ENCODE measurements at places on chromosomes 16 and 17. TPM values are rescaled to one million over a fixed set of nuclear protein-coding genes. Genes with fewer than 3 reads are reported as not detected.

The NPIPA3 gene
- polyA plus RNA-seq = 1.3 TPM

The KRT38 gene
- 0.07 TPM for polyA plus RNA-seq

The NRN1L gene
- polyA plus RNA-seq = 0.10 TPM

GRCh38 chr17:30519707-30520106 lies 42.5 kb downstream of the GOSR1 start:
- H3K4me1 ChIP-seq = peaks cover 13% of the 10 kb centered on the region
- H3K4me3 ChIP-seq = peak overlapping the region; percentile 30
- peak; percentile 87 for DNase-seq
- peak overlapping the region; percentile 92 for H3K27ac ChIP-seq
- no peaks in the 10 kb centered on the region for H3K27me3 ChIP-seq
- peaks cover 4% of the 10 kb centered on the region for H3K36me3 ChIP-seq

GRCh38 chr17:62163847-62164246 lies 98.8 kb upstream of the MED13 start:
- H3K4me1 ChIP-seq = no peaks in the 10 kb centered on the region
- no peak for DNase-seq
- H3K4me3 ChIP-seq = no peak overlapping the region
- H3K27me3 ChIP-seq = no peaks in the 10 kb centered on the region

DNA sequence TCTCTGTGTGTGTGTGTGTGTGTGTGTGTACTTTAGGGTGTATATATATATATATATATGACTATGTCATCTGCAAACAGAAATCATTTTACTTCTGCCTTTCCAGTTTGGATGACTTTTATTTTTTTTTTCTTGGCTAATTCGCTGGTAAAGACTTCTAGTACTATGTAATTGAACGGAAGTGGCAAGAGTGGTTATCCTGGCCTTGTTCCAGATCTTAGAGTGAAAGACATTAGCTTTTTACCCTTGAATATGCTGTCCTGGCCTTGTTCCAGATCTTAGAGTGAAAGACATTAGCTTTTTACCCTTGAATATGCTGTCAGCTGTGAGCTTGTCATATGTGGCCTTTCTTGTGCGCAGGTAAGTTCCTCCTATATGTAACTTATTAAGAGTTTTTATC lies 72.7 kb upstream of the MYOCD start:
- H3K36me3 ChIP-seq = no peaks in the 10 kb centered on the region
- H3K4me3 ChIP-seq = no peak overlapping the region
- H3K27ac ChIP-seq = no peak overlapping the region
- H3K27me3 ChIP-seq = no peaks in the 10 kb centered on the region

DNA sequence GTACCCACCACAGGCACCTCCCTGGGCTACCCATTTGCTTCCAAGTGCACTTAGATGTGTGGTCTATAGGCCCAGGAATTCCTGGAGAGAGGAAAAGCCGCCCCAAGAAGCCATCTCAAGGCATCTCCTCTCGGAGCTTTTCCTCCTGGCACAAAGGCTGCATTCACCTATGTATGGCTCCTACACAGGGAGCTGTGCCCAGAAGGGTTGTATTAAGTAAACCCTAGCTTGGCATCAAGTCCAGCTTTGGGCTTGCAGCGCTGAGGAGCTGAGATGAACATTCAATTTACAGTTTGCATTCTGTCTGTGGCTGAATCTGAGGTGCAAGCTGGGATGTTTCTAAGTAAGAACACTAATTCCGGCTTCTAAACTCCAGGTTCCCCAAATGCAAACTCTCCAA lies 81.3 kb downstream of the CDYL2 start:
- DNase-seq = no peak
- no peaks in the 10 kb centered on the region for H3K4me1 ChIP-seq
- no peaks in the 10 kb centered on the region for H3K36me3 ChIP-seq
- H3K27me3 ChIP-seq = no peaks in the 10 kb centered on the region

- no peaks in the 10 kb centered on the region for H3K36me3 ChIP-seq
- peaks cover 31% of the 10 kb centered on the region for H3K4me1 ChIP-seq
- H3K4me3 ChIP-seq = no peak overlapping the region
- H3K27me3 ChIP-seq = no peaks in the 10 kb centered on the region
These were observed 210.3 kb upstream of the FOXF1 start for GRCh38 chr16:86299882-86300610.

- H3K36me3 ChIP-seq = no peaks in the 10 kb centered on the region
- no peaks in the 10 kb centered on the region for H3K27me3 ChIP-seq
- H3K27ac ChIP-seq = no peak overlapping the region
- DNase-seq = peak; percentile 93
- H3K4me3 ChIP-seq = peak overlapping the region; percentile 0
These were observed 1.9 kb upstream of the CPD start for GRCh38 chr17:30376621-30377452.

DNA sequence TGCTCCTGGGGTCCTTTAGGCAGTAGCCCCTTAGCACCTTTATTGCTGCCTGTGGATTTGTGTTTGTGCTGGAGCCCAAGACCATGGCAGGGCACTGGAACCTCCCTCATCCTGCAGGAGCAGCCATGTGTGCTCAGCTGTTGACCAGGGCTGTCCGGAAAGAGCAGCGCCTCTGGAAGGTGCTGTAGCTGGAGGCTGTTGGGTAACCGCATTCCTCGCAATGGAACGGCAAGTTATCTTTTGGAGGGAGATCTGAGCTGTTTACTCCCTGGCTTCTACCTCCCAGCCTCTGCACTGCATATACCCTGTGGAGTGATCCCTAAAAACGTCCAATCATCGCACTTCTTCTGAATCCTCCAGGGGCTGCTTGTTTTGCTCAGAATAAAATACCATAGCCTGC lies 291.0 kb downstream of the SNX29 start:
- no peak for DNase-seq
- no peak overlapping the region for H3K4me3 ChIP-seq
- H3K36me3 ChIP-seq = no peaks in the 10 kb centered on the region

DNA sequence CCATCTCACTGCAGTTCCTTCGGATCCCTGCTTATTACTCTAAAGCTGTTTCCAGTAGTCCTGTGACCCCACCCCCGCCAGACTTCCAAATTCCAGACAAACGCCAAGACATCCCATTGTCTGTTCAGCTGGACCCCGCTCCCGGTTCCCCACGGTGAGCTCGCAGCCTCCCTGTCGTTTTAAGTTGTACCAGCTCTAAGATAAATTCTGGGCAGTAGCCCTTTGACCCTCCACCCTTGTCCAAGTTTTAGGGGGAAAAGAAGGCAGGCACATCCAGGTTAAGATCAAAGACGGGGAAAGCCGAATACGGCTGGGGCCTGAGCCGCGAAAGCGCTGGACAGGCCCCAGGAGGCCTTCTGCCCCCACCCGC lies 589 bp downstream of the ARL6IP1 start:
- peak; percentile 32 for DNase-seq
- peaks cover 2% of the 10 kb centered on the region for H3K4me1 ChIP-seq
- H3K36me3 ChIP-seq = no peaks in the 10 kb centered on the region
- H3K27me3 ChIP-seq = no peaks in the 10 kb centered on the region

DNA sequence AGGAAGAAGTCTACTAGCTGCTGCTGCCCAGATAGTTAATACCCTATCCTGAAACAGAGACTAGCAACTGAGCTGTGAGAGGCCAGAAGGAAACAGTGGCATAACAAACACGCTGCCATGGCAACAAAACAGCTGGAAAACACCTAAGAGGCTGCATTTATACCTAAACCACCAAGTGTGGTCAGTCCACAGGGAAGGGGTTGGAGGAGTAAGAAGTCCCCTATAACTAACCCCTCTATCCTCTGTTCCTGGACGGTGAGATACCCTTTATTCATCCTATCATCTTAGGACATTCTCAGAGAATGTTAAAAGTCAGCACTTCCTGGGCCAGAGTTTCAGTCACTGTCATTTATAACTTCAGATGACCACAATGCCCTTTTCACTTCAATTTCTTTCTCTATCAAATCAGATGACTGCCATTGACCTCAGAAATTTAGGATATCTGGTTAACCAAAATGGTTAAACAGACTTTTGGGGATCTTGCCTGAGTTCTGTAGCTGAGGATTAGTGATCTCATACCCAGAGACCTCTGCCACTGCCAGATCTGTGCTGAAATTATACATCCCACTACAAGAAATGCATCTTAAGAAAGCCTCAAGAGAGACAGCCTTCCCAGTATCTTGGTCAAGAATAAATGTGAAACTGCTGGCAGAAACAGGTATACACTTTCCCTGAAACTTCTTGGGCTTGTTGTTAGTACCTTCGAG lies 36.2 kb downstream of the STH start:
- H3K4me3 ChIP-seq = no peak overlapping the region
- DNase-seq = no peak
- H3K4me1 ChIP-seq = no peaks in the 10 kb centered on the region
- peaks cover 23% of the 10 kb centered on the region for H3K36me3 ChIP-seq
- no peaks in the 10 kb centered on the region for H3K27me3 ChIP-seq

GRCh38 chr17:5584383-5585286 lies at the start of gene NLRP1:
TSS of gene NLRP1 (minus strand) at chr17:5584509. CDS start at chr17:5583957, 552 bp downstream.
- H3K27ac ChIP-seq = peak within 1 kb of the TSS; percentile 89
- H3K27me3 ChIP-seq = peaks cover 2% of the 10 kb centered on the region
- peaks cover 16% of the 10 kb centered on the region for H3K4me1 ChIP-seq
- H3K4me3 ChIP-seq = peak within 1 kb of the TSS; percentile 66

DNA sequence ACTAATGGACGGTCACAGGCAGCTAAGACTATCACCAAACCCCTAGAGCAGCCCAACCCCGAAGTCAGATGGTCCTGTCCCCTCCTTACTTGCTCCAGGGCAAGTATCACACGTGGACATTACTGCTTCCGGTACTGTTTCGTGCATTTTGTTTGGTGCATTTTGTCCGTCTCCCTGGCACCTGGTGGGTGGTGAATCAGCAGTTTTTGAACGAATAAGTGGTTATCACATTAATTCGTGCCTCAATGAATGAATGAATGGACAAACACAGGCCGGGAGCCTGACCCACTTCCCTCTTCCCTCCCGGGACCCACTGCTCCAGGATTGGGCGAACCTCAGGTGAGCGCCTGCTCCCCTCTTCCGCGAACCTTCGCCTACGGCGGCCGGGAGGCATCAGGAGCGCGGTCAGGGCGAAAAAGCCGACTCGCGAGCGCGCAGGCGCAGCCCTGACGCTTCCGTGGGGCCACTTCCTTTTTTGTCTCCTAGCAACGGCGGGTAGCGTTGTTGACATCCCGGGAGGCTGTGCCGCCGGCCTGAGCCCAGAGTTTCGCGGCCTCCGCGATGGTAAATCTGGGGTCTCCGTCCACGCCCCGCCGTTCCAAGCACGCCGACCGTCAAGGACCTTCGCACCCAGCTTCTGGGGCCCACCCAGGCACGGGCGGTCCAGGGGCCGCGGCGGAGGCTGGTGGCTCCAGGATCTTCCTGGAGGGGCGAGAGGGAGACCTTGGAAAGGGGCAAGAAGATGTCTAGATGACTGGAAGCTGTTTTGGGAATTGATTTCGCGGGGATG lies at the start of gene DYNLRB2:
Gene DYNLRB2, plus strand, starts transcription at position 478 of the 790 bp plus-strand sequence. Its CDS starts 84 bp downstream, at position 562.
- H3K4me1 ChIP-seq = no peaks in the 10 kb centered on the region
- no peaks in the 10 kb centered on the region for H3K36me3 ChIP-seq
- H3K27me3 ChIP-seq = no peaks in the 10 kb centered on the region

- no peak overlapping the region for H3K27ac ChIP-seq
- peak; percentile 11 for DNase-seq
- H3K4me3 ChIP-seq = no peak overlapping the region
- H3K36me3 ChIP-seq = no peaks in the 10 kb centered on the region
These were observed 19.2 kb downstream of the SGF29 start for GRCh38 chr16:28572696-28573510.

- no peaks in the 10 kb centered on the region for H3K27me3 ChIP-seq
- DNase-seq = peak; percentile 83
- no peaks in the 10 kb centered on the region for H3K36me3 ChIP-seq
- H3K4me3 ChIP-seq = peak within 1 kb of the TSS; percentile 85
- peak within 1 kb of the TSS; percentile 64 for H3K27ac ChIP-seq
These were observed at the start of the genes RPA1 and SMYD4 for GRCh38 chr17:1829592-1830257. TSS of gene RPA1 (plus strand) at chr17:1830005. CDS start at chr17:1830094, 89 bp downstream. TSS of gene SMYD4 (minus strand) at chr17:1829902. CDS start at chr17:1827994, 1,908 bp downstream.

- DNase-seq = peak; percentile 76
- H3K36me3 ChIP-seq = peaks cover 12% of the 10 kb centered on the region
- H3K27me3 ChIP-seq = no peaks in the 10 kb centered on the region
- peaks cover 14% of the 10 kb centered on the region for H3K4me1 ChIP-seq
- peak overlapping the region; percentile 81 for H3K4me3 ChIP-seq
These were observed 639 bp downstream of the MIF4GD start for GRCh38 chr17:75270218-75270965.

The RNU2-1 gene
- not detected for polyA plus RNA-seq

- no peaks in the 10 kb centered on the region for H3K36me3 ChIP-seq
- no peak overlapping the region for H3K27ac ChIP-seq
- H3K4me1 ChIP-seq = peaks cover 13% of the 10 kb centered on the region
These were observed 94.6 kb upstream of the SMIM36 start for GRCh38 chr17:55605705-55606487.

The NPIPB6 gene
- 0.23 TPM for polyA plus RNA-seq

The KARS1 gene
- 148 TPM for polyA plus RNA-seq

The RNF112 gene
- 1.5 TPM for polyA plus RNA-seq

- H3K4me1 ChIP-seq = no peaks in the 10 kb centered on the region
- peak; percentile 70 for DNase-seq
- H3K4me3 ChIP-seq = no peak overlapping the region
- peaks cover 2% of the 10 kb centered on the region for H3K36me3 ChIP-seq
- no peak overlapping the region for H3K27ac ChIP-seq
These were observed 35.0 kb downstream of the PSME3IP1 start for GRCh38 chr16:57150682-57151330.

GRCh38 chr16:66300501-66300900 lies 66.0 kb upstream of the CDH5 start:
- DNase-seq = no peak
- H3K36me3 ChIP-seq = no peaks in the 10 kb centered on the region
- peaks cover 13% of the 10 kb centered on the region for H3K27me3 ChIP-seq
- no peaks in the 10 kb centered on the region for H3K4me1 ChIP-seq
- H3K4me3 ChIP-seq = no peak overlapping the region

The C16orf74 gene
- polyA plus RNA-seq = 4.6 TPM

DNA sequence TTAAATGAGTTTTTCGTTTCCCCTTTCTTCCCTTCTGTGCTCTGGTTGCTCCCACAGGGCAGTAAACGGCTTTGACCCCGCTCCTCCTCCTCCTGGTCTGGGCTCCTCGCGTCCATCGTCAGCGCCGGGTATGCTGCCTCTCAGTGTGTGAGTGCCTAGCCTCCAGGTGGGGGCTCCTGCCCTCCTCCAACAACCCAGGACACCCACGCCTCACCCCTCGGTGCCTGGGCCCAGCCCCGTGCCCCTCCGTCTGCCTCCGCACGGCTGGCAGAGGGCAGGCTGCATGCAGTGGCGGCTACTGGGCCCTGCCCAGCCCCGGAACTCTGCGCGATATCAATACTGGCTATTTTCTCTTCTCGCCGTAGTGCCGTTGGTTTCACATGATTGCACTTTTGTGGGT lies 31.2 kb downstream of the NDEL1 start:
- H3K4me3 ChIP-seq = no peak overlapping the region
- DNase-seq = no peak
- H3K27me3 ChIP-seq = no peaks in the 10 kb centered on the region
- peaks cover 31% of the 10 kb centered on the region for H3K36me3 ChIP-seq

The EDC4 gene
- polyA plus RNA-seq = 27.4 TPM
